NCI-H1048 (cell line): ENCODE measurements at places on chromosomes 12 and 14.

DNA sequence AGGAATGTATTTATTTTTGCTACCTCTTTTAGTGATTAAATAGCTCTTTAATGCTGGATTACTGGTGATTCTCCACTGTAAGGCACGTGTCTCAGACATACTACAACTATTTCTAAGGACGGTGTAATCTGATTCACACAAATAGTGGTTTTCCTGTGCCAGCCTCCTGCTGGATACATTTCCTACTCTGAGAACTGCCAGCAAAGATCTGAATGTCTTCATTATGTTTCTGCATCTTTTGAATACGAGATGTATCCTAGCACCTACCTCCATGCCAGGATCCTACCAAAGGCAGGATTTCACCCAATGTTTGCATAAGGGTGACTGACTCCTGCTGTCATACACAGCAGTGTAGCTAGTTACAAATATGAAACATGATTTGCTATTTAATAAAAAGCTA is 120.6 kb downstream of the PRICKLE1 start:
- DNase-seq, result no peak

- no peak for DNase-seq
These were observed 79.4 kb upstream of the GZMB start for GRCh38 chr14:24713404-24713803.

DNA sequence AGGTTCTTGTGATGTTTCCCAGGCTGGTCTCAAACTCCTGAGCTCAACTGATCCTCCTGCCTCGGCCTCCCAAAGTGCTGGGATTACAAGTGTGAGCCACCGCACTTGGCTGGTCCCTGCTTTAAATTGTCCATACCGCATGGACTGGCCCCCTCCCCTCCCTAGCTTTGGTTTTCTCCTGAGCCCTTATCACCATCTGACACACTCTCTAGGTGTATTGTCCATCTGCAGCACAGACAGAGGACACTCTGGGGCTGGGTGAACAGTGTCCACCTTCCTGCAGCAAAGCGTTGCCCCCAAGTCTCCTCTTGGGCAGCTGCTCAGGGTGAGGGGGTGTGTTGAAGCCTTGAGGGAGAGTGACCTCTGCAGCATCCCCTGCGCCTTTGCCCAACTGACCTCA is 36.0 kb upstream of the DLK1 start:
- no peak for DNase-seq

DNA sequence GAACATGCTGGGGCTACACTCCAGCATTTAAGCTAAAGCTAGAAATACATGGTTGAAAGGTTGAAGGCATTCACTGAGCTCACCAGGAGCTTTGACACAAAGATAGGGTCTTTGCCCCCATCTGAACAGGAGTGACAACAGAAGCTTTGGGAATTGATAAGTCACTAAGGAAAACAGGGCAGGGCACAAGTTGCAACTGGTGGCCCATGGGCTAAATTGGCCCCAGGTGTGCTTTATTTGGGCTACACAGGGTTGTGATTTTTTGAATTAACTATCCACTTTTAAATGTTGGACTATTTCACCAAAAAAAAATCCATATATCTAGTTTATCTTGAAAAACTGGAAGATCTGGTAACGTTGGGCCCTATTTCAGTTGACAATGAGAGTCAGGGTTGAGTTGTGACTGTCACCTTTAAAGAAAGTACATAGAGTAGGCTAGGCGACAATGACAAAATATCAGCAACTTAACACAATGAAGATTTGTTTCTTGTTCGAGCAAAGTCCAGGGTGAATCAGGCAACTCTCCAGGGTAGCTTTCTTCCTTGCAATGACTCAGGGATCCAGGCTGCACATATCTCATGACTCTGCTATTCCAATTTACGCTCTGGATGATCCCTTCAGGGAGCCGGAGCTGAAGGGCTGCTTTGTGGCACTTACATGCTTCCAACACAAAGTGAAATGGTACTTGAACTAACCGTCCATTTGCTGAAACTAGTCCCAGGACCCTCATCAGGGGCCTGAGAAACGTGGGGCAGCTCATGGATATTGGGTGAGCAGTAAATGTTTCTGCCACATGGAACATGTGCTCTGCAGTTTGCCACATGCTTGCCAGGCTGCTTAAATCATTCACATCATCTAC is 13.3 kb upstream of the EIF4B start:
- DNase-seq, result no peak

DNA sequence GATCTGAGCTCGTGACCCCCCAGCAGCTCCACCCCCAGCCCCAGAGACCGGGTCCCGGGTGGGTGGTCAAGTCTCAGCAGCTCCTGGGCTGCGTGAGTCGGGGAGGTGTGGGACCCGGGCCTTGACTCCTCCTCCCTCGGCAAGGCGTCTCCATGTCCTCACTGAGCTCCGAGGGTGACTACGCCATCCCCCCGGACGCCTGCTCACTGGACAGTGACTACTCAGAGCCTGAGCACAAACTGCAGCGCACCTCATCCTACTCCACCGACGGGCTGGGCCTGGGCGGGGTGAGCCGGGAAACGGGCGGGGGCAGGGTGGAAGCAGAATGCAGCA is 28.1 kb downstream of the PIGH start:
- no peak for DNase-seq

DNA sequence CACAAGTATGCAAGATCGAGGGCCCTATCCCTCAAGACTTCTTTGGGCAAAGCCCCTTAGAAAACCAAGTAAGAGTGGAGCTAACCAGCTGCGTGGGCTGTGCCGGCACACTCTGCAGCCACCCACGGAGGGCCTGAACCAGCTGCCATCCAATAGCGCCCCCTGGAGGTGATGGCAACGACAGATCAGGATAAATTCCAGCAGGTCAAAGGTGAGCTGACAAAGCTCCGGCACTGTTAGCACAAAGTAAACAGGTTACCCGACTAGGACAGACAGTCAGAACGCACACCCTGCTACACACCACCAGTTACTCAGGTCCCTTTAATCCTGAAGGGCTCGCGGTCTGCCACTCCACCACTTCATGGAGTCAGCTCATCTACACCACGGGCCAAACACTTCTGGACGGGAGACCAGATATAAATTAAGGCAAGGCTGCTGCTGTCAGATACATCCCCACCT is 4.9 kb downstream of the ZBTB39 start:
- DNase-seq, result no peak

DNA sequence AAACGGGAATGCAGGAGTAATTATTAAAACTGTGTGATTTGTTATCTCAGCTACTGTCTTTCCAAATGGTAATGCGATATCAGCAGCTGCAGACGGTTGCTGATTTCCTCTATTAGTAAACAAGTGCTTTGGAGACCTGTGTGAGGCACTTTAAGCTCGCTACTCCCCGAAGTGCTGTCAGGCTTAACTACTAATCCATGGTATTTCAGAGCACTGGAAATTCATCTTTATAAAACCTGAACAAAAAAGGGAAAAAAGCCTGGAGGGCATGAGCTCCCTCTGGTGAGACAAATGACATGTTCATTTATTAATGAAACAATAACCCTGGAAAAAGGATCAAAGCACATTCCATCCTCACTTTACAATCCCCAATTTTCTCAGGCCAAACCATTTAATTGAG is 143.6 kb upstream of the OTX2 start:
- no peak for DNase-seq

- DNase-seq, result no peak
These were observed 17.1 kb upstream of the KRT77 start for GRCh38 chr12:52720365-52720886.

GRCh38 chr12:19167708-19168107 is 38.2 kb downstream of the PLEKHA5 start:
- DNase-seq, result no peak

GRCh38 chr12:121826318-121827150 is 22.7 kb downstream of the SETD1B start:
- no peak for DNase-seq

GRCh38 chr12:125029761-125030358 is 35.4 kb upstream of the AACS start:
- DNase-seq, result no peak

GRCh38 chr14:22870811-22871223 is 723 bp upstream of the LRP10 start:
- DNase-seq, result no peak

DNA sequence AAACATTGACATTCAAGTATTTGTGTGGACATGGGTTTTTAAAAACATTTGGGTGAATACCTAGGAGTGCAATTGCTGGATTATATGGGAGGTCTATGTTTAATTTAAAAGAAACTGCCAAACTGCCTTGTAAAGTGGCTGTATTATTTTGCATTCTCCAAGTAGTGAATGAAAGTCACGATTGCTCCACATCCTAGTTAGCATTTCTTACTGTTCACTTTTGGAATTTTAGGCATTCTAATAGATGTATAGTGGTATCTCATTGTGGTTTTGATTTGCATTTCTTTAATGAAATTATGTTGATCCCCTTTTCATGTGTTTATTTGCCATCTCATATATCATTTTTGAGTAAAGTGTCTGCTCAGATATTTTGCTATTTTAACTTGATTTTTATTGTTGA is 159.5 kb downstream of the FOXG1 start:
- no peak for DNase-seq
